ENCODE measurements at places on chromosomes 12 and 14.

GRCh38 chr12:69783365-69783764 lies 41.7 kb upstream of the MYRFL start:
- DNase-seq: no peak

GRCh38 chr14:88437658-88438057 lies 52.2 kb downstream of the SPATA7 start:
- DNase-seq: no peak

DNA sequence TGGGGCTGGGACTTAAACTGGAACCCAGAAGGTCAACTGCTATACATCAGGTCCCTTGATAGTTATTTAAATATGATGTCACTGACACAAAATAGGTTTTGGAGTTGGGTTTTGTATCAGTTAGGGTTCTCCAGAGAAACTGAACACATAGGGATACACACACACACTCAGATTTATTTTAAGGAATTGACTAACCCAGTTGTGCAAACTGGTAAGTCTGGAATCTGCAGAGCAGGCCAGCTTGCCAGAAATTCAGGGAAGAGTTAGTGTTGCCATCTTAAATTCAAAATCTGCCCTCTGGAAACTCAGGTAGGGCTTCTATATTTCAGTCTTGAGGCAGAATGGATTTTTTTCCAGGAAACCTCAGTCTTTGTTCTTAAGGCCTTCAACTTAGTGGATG lies 36.9 kb downstream of the MAPK1IP1L start:
- no peak for DNase-seq

- DNase-seq: no peak
These were observed 8.3 kb downstream of the OR11G2 start for GRCh38 chr14:20198991-20199390.

DNA sequence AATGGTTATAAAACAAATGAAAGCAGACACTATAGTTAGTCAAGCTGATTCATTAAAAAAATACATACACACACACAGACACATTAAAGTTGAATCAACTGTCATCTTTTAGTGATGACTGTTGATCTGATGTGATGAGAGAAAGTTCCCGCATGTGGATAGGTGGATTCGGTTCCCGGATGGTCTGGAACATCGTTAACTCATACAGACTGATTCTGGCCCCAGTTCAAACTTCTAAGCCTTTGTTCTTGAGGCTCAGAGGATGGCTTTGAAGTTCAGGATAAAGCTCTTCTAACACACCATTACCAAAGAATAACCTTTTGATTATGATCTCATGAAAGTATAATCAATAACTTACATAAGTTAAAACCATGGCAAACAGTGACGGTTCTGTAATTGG lies 27.5 kb downstream of the WIF1 start:
- no peak for DNase-seq

GRCh38 chr12:120242275-120242799 lies 23.2 kb downstream of the PXN start:
- DNase-seq: no peak

DNA sequence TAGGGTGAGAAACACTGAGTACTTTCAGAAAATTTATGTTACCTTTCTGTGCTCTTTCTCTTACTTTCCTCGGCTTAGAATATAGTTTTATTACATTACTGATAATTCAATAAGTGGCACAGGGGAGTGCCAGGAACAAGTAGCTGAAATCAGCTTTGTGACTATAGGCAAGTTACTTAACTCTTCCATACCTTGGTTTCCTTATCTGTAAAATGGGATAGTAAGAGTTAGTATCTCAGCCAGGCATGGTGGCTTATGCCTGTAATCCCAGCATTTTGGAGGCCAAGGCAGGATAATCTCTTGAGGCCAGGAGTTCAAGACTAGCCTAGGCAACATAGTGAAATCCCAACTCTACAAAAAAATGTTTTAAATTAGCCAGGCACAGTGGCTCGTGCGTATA lies 15.4 kb downstream of the BBOF1 start:
- DNase-seq: no peak

DNA sequence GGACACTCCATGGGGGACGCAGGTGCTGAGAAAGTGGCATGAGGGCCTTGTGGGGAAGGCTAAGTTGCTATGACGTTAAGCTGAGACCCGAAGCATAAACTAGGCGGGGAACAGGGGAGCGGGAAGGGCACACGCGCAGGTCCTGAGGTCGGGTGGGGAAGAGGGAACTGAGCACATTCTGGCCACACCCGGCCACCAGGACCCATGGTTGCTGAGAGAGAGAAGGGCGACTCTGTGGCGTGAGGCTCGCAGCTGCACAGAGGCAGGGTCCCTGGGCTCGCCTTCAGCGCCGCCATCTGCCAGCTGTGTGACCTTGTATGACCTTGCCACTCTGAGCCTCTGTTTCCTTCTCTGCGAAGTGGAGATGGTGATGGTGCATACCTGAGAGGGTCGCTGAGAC lies 182.5 kb downstream of the PHETA1 start:
- no peak for DNase-seq
